Memory B cell (primary cell): ENCODE measurements at places on chromosomes 4 and X.

DNA sequence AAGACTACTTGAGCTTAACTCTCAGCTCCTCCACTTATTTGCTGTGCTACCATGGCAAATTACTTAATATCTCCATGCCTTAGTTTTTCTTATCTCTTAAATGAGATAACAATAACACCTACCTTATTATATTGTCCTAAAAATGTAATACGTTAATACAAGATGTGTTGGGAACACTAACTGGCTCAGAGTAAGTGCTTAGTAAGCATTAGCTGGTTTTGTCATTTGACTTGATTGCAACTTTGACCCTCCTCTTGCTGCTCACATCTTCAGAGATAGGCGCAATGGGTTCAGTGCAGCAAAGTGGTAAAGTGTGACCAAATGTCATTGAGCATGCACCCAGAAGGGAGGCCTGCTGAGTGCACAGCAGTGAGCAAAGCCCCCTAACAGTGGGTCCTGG, 294.5 kb upstream of the CLNK start:
- DNase-seq, result no peak

- DNase-seq, result no peak
Measured at GRCh38 chr4:173176010-173176409, 7.4 kb downstream of the GALNT7 start.

DNA sequence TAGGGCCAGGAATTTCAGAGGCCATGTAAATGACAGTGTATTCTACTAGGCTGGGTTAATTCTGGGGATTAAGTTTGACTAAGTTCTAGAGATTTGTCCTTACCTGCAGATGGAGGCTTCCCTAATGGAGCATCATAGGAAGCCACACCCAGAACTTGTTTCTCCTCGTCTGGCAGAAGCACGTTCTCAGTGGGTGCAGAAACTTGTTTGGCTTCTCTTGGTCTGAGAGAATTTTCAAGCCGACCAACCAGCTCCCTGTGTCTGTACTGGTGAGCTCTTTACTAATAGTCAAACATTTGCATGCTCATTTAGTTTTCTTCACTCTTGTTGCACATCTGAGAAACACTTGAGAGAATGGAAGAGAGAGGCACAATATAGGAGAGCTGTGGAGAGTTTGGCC, 907 bp upstream of the ATP10D start:
- DNase-seq, result no peak

DNA sequence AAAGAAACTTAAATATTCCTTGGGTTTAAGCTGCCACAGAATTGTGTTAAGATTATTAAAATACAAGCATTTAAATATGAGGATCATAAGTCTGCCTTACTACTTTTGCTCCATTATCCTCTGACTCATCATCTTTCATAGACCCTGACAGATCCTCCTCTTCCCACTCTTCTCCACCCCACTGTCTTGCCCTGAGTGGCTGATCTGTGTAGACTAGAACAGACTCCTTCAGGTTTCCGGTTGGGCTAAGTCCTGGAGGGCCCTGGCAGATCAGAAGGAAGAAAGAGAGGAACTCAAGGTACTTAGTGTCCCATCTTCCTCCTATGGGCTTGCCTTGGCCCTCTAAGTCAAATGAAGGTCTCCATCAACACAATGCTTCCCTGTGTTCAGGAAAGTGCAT, 30.7 kb downstream of the PALLD start:
- DNase-seq, result no peak

DNA sequence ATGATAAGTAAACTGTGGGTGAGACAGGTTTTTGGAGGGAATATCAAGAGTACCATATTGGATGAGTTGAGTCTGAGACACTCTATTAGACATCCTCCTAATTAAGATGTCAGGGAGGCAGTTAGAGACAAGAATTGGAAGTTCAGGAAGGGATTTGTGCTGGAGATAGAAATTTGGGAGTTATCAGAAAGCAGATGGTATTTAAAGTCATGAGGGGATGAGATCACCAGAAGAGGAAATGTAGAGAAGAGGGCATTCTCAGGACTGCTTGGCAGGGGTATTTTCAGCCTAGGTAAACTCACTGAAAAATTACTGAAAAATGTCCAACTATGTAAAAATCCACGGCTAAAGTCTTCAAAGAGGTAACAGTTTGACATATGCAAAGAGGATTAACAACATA, 161.6 kb upstream of the PGRMC2 start:
- no peak for DNase-seq

DNA sequence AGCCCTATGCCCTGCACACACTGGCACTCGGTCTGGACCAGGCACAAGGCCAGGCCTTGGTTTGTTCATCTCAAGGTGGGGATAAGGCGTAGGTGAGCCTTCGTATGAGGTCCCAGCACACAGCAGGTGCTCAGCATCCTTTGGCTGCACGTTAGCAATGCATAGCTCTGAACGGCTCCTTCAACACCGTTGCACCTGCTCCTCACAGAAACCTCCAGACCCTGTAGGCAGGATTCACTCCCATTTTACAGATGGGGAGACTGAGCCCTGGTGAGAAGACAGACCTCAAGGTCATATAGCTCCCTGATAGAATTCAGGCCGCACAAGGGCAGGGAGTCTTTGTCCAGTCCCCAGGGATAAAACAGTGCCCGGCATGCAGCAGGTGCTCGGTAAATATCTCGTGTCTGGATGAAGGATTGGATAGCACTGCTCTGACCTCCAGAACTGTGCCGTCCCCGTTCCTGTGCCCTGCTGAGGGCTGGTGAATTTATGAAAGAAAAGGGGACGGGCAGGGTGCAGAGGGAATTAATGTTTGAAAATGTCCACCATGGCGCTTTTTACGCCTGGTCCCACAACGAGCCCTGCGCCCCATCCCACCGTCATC, 2.4 kb downstream of the PPP2R2C start:
- DNase-seq, result no peak

DNA sequence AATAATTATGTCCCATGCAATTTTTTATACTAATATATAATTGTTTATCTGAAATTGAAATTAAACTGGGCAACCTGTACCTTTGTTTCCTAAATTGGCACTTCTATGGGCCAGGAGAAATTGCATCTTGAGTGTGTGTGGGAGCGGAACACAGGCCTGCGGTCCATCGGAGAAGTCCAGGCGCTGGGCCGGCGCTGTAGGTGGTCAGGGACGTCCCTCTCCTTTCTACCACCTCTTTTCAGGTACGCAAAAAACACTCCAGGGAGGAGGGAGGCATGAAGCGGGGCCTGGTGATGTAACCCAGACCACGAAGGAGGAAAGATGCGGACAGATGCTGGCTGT, 717 bp downstream of the MGAT4D start:
- DNase-seq, result no peak

DNA sequence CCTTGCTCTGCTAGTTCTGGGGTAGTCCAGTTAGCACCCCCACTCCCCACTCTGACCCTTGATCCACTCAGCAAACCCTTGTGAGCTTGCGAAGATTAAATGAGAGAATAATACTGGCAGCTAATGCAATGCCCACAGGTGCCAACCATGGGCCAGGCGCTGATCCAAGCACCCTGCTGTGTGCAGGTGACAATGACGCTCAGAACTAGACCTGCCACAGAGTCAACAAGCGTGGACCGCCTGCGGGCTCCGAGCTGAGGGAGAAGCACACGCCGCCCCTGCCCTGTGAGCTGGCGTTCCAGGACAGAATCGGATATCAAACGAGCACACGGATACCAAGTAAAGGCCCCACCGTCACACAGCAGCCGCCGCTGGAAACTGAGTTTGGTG, 129.2 kb downstream of the FAM53A start:
- no peak for DNase-seq

GRCh38 chr4:54645830-54646229, 11.9 kb upstream of the KIT start:
- DNase-seq, result no peak

GRCh38 chr4:84443523-84443922, 55.6 kb downstream of the NKX6-1 start:
- no peak for DNase-seq

GRCh38 chrX:113802837-113803236, 781.0 kb upstream of the HTR2C start:
- no peak for DNase-seq

DNA sequence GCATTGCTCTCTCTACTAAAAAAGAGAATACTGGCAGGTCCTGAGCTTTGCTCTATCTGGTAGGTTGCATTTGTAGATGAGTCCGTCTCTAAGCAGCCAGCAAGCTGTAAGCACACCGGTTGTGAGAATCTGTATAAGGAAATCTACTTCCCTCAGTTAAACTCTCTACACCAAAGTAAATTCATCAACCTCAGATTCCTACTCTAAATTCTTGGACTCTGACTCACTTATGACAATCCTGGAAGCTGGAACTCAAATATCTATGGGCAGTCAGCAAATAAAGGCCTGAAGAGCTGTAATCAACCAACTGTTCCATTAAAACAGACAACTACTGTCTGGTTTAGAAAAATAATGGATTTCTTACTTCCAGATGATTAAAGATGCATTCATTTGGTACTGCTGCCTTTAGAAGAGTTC, 37.9 kb downstream of the FAT1 start:
- no peak for DNase-seq

DNA sequence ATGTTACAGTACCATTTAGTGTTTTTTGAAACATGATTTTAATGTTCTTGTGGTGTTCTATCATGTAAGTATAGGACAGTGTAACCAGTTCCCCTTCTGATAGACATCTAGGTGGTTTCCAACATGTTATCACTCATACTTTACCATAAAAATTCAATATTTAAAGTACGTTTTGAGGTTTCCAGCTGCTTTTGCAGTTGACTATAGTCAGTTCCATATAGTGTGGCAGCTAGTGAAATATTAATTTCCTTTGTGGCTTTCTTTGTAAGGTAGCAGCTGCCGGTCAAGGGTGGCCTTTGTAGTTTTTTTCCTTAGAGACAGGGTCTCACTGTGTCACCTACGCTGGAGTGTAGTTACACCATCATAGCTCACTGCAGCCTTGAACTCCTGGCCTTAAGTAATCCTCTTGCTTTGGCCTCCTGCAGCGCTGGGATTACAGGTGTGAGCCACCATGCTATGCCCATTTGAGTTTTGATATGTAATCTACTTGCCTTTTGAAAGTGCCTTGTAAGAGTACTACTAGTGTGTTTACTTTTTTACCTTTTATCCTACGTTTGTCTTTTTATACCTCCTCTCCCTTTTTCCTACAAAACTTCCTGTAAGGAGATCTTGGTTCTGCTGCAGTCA, 63.0 kb downstream of the ARHGAP10 start:
- no peak for DNase-seq

DNA sequence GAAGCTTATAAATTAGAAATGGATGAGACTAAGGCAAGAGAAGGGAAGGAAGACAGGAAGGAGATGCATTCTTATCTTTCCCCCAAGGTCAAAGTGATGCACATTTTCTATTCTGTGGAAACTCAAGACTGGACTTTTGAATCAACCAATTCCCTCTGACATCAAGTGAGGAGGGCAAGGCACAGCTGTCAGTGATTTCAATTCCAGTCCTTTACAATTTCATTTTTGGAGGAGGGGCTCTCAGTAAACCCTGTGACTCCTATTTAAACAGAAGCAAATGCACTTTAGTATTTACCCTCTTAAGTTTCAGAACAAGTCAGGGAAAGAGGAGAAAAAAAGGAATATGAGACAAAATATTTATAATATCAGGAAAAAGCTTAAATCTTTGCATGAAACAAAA, 134.0 kb downstream of the MGST2 start:
- DNase-seq, result no peak

DNA sequence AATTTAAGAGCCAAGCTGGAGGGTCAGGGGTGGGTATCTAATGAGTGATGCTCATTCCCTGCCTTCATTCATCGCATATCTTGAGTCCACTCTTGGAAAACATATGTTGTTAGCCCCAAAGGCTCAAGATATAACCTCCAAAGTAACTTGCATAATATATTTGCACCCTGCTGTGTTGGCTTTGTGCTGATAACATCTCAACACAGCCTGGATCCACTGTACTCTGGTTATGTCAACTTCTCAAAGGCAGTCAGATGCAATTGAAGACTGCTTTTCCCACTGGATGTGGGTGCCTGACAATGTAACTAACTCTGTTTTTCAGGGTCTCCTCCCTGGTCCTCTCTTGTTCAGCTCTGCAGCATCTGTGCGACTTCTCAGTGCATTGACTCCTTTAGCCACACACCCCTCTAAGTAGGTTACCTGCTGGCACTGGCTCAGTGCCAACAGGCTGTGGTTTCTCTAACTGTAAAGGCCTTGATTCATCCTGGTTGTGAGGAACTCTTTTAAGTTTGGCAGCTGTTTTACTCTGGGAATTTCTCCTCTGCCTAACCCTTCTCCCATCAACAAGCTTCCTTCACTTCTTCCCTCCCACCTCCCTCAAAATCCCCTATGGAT, 28.1 kb downstream of the SLC16A2 start:
- no peak for DNase-seq

- DNase-seq, result no peak
Measured at GRCh38 chr4:142373610-142374009, 472.5 kb downstream of the INPP4B start.

DNA sequence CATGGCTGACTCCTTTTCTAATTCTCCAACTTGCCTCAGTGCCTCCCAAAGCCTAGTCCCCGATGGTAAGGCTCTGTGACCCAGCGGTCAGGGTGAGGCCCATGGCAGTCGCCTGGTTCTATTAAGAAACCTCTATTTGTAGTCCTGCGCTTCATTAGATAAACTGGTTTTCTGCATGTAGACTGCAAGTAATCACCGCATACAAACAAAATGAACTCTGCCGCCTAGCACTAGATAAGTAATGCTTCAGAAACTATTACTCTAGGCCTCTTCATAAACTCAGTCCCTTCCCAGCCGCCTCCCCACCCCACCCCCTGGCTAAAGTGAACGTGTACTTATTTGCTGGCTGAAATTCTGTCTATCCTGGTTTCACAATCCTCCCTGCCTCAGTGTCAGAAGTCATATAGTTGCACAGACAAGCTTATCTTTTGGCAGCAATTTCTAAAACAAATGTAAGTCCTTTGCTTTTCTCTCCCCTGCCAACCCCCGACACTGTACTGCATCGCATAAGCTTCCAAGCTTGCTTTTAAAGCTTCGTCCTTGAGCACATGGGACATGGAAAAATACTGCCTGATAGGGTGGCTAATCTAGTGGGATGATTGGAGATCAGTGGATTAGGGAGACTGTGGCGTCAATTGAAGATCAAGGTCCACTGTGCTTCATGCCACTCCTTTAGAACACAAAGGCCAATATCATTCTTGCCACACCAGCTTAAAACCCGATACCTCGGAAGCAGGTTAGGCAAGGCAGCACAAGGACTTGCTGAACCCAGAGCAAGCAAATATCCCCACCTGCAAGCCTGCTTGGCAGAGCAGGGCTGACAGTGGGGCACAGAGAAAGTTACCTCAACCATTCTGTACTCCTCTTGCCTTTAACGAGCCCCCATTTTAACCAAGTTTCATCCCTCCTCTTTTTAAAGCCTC, 125.8 kb downstream of the IRF2 start:
- DNase-seq, result no peak

DNA sequence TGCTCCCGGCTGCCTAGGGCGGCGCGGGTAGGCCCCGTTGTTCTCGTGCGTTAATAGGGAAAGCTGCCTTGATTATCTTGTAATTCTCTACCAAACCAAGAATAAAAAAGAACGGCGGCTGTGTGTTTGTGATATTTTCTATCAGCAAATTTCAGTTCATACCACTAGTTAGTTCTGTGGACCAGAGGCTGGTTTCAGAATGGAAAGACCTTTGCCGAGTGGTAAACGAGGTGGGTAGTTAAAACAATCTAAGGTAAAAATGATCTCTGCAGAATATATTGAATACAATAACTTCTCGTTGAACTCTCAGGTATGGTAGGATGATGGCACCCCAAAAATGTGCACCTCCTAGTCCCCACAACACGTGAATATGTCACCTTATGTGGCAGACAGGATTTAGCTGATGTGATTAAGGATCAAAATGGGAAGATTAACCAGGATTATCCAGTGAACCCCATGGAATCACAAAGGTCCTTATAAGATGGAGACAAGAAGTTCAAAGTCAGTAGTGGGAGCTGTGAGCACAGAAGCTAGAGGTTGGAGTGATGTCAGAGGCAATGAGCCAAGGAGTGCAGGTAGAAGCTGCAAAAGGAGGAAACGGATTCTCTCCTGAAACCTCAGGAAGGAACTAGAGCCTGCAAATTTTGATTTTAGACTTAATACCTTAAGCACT, 574 bp upstream of the CFAP97 start:
- no peak for DNase-seq
